Stimulated activated CD8-positive, alpha-beta memory T cell treated with anti-CD3 and anti-CD28 coated beads, Interleukin-4, amount 100 ng/mL, for 1 hour (primary cell): ENCODE measurements at places on chromosomes 3 and 15.

GRCh38 chr3:172643506-172644179 is 67.2 kb downstream of the NCEH1 start:
- no peak for DNase-seq

DNA sequence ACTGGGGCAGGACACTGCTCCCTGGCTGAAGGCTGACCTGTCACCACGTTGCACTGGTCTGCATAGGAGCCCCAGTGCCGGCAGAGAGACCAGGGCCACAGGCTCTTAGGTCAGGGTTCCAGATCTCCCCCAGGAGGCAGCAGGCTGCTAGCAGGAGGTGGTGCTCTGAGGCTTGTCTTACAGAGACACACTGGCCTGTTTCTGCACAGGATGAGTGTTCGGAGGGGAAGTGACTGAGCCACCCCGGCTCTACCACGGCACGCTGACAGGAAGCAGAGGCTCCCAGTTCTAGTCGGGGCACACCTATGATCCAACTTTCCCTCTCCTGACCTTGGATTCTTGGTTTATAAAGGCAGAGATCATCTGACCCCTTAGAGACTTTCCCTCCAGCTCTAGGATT is 8.6 kb downstream of the FBXL22 start:
- no peak for DNase-seq

DNA sequence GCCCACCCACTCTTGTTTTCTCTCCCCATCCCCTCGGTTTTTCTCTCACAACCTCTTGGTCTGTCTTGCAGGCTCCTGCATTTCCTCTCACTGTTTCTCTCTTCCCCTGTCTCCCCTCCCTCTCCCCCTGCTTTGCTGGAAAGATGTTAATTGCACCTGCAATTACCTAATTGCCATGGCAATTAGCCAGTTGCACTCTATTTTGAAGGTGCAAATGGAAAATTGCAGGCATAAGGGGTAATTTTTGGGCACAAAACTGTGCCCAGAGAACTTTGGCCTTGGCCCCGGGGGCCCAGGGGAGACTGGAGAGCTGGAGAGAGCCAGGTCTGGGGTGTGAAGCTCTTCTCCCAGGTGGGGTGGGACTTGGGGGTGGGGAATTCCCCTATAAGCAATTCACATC is 164.5 kb upstream of the TLE3 start:
- DNase-seq, result no peak

DNA sequence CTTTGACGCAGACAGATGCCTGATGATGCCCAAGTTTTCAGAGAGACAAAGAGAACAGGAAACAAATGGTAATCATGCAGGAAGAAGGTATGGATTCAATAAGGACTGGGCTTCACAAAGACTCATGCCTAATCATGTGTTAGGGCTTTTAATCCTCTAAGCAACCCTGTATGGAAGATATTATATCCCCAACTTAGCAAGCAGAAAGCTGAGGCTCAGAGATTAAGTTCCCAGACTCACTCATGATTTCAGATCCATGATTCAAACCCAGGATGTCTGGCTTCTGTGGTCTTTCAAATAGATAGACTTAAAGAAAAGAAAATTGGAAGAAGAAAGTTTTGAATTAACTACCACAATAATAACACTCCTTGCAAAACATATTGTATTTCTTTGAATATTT is 4.1 kb upstream of the CLASP2 start:
- DNase-seq, result no peak

DNA sequence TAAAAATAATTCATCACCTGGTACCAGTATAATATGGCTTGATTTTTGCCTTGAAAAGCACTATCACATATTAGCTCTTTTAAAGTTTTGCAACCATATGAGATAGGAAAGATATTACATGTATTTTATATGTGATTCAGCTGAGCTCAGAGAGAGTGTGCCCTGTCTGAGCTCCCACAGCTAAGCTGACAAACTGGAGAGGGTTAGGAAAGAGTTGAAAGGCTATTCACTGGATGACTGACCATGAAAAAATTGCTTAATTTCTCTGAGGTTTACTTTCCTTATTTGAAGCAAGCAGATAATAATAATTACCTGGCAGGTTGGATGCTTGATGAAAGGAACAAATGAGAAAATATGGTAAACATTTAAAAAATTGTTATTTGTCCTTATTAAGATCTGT is 97.4 kb upstream of the CCDC80 start:
- no peak for DNase-seq

DNA sequence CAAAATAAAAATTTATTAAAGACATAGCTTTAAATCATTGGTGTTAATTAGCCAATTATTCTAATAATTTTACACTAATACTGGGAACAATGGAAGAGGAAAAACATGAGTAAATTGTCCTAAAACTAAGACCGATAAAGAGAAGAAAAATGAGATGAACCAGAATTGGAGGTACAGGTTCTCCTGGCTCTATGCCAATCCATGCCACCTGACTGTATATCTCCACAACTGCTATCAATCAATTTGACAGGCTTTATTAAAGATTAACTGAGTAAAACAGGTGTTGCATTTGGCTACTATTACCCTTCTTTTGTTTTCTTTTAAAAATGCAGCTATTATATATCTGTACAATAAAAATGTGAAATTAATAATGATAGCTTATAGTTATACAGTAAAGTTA is 850.0 kb downstream of the CADM2 start:
- no peak for DNase-seq

DNA sequence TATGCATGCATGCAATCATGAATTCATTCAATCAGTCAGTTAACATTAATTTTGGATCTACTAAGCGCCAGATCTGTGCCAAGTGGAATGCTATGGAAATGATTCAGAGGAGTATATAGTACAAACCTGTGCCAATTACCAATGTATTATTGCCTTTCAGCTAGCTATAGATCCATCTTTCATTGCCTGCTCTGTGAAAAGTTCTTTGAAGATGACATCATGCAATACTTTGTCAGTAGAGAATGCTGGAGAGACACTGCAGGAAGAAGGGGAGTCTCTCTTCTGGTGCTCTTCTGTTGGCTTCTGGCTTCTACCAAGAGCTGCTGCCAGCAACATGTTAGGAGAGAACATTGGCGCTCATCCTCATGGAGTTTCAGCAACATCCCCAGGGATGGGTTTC is 81.0 kb upstream of the LMCD1 start:
- no peak for DNase-seq

- no peak for DNase-seq
These were observed 680 bp downstream of the GOLIM4 start for GRCh38 chr3:168094877-168095610.

DNA sequence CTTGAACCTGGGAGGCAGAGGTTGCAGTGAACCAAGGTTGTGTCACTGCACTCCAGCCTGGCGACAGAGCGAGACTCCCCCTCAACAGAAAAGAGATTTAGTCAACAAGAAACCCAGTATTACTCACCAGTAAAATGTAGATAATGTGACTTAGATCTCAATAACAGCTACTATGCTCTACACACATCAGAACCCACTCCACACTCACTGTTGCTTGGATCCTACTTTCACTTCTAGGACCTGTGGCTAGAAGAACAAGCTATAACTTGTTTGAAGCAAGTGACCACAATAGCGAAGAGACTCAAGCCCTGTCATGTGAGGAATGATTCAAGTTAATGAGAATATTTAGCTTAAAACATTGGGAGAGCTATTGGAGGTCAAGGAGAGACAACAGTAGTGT is 100.7 kb downstream of the ANXA2 start:
- no peak for DNase-seq

DNA sequence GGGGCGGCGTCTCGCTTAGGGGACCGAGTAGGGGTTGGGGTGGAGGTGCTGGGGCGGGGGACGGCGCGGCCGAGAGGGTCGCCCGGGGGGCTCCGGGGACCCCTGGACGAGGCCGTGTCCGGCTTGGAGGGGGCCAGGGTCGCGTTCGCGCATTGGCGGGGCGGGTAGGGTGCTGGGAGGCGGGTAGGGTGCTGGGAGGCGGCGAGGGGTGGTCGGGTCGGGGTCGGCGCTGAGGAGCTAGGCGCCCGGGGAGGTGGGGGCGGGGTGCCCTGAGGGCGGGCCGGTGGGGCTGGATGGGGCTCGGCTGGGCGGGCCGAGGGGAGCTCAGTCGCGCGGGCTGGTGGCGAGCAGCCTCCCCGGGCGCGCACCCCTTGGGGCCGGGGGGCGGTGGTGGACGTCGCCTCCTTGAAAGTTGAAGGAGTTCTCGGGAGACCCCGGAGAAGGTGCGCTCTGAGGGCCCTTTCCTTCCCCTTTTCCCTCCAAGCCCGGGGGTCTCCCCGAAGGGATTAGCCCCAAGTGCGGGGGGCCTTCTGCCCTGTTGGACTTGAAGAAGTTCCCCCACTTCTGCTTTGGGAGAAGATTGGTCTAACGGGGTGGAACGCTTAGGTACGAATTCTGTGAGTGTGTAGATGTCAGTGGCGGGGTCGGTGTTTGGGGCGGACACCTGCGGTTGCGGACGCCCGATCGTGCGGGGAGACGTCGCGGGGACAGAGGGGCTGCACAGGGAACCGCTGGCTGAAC is 543 bp downstream of the MEF2A start:
- DNase-seq, result no peak

- no peak for DNase-seq
These were observed 17.3 kb upstream of the HRH1 start for GRCh38 chr3:11136830-11137626.

DNA sequence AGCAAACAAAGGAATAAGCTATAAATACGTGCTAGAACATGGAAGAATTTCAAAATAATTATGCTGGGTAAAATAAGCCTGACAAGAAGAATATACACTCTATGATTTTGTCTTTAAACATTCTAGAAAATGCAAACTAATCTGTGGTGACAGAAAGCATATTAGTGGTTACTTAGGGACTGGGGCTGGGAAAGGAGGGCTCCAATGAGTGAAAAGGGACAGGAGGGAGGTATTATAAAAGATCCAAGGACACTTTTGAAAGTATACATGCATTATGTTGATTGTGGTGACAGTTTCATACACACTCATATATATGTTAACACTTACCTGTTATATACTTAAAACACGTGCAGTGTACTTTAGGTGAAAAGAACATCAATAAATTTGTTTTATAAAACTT is 23.0 kb downstream of the MYH15 start:
- DNase-seq, result no peak
